Fibroblast of the aortic adventitia (primary cell): ENCODE measurements at places on chromosomes 1 and 21. TPM values are rescaled to one million over a fixed set of nuclear protein-coding genes. Genes with fewer than 3 reads are reported as not detected.

Gene TIAM1
- total RNA-seq: 7.8 and 15.1 TPM in 2 replicates

Gene C1orf141
- 0.65 TPM in 1 of 2 replicates, not detected in the other for total RNA-seq

Gene AGT
- 1.1 and 8.4 TPM in 2 replicates for total RNA-seq

Gene NHLH1
- not detected in 2 replicates for total RNA-seq

Gene PTBP2
- total RNA-seq: 41.7 and 58.9 TPM in 2 replicates

Gene CYP4X1
- 2.1 and 3.3 TPM in 2 replicates for total RNA-seq

Gene ECM1
- total RNA-seq: 8.0 and 45.2 TPM in 2 replicates

Gene FAM167B
- 1.4 and 2.1 TPM in 2 replicates for total RNA-seq

Gene TLR5
- total RNA-seq: 0.36 TPM in 1 of 2 replicates, not detected in the other

Gene GJC2
- 2.0 and 2.6 TPM in 2 replicates for total RNA-seq

Gene LRRC47
- 22.9 and 37.8 TPM in 2 replicates for total RNA-seq

Gene DIO1
- total RNA-seq: not detected in 2 replicates

Gene PLA2G2F
- not detected in 2 replicates for total RNA-seq

Gene RNPEP
- 49.3 and 189 TPM in 2 replicates for total RNA-seq

Gene S100A3
- 4.3 TPM in 1 of 2 replicates, not detected in the other for total RNA-seq

Gene MIB2
- total RNA-seq: 37.7 and 62.1 TPM in 2 replicates

Gene AMPD1
- not detected in 2 replicates for total RNA-seq

Gene GJA4
- total RNA-seq: not detected in 2 replicates

Gene IL19
- total RNA-seq: 0.41 TPM in 1 of 2 replicates, not detected in the other

Gene CGN
- 0.09 and 1.1 TPM in 2 replicates for total RNA-seq

Gene AKR7A3
- total RNA-seq: 0.36 TPM in 1 of 2 replicates, not detected in the other

Gene SPRR2B
- not detected in 2 replicates for total RNA-seq

Gene GCLM
- total RNA-seq: 13.2 and 35.2 TPM in 2 replicates

Gene LCE3D
- total RNA-seq: not detected in 2 replicates

Gene CACHD1
- total RNA-seq: 7.3 and 11.6 TPM in 2 replicates

Gene IFNGR2
- 10.6 and 64.2 TPM in 2 replicates for total RNA-seq

Gene PRAMEF27
- not detected in 2 replicates for total RNA-seq

Gene GPR153
- total RNA-seq: 9.9 and 10.9 TPM in 2 replicates

Gene NUAK2
- 0.74 and 2.9 TPM in 2 replicates for total RNA-seq

Gene PIK3C2B
- total RNA-seq: 4.5 and 8.2 TPM in 2 replicates

Gene HOOK1
- under 0.01 TPM in 1 of 2 replicates, not detected in the other for total RNA-seq

Gene CENPL
- 6.5 and 27.5 TPM in 2 replicates for total RNA-seq

Gene DSCAM
- total RNA-seq: not detected in 2 replicates

Gene CDC73
- total RNA-seq: 33.4 and 174 TPM in 2 replicates

Gene ELF3
- 0.09 TPM in 1 of 2 replicates, not detected in the other for total RNA-seq

Gene ZFYVE9
- 28.8 and 38.8 TPM in 2 replicates for total RNA-seq

Gene LAX1
- 0.74 TPM in 1 of 2 replicates, not detected in the other for total RNA-seq

Gene COL6A1
- 1,082 and 1,517 TPM in 2 replicates for total RNA-seq

Gene BARHL2
- total RNA-seq: not detected in 2 replicates

Gene MYOM3
- under 0.01 TPM in 1 of 2 replicates, not detected in the other for total RNA-seq

Gene LIN28A
- total RNA-seq: not detected in 2 replicates

Gene S1PR1
- total RNA-seq: 2.8 and 5.5 TPM in 2 replicates

Gene HEYL
- total RNA-seq: not detected in 2 replicates

Gene RBBP4
- total RNA-seq: 67.7 and 109 TPM in 2 replicates

Gene EXTL1
- total RNA-seq: 0.18 and 0.74 TPM in 2 replicates

Gene DDX59
- 20.3 and 26.4 TPM in 2 replicates for total RNA-seq

Gene KRTAP11-1
- not detected in 2 replicates for total RNA-seq

Gene RBP7
- not detected in 2 replicates for total RNA-seq

Gene KRTAP19-4
- not detected in 2 replicates for total RNA-seq

Gene BRINP2
- 0.08 TPM in 1 of 2 replicates, not detected in the other for total RNA-seq

Gene CAMK1G
- total RNA-seq: 0.90 and 1.1 TPM in 2 replicates

Gene OR6K3
- total RNA-seq: not detected in 2 replicates

Gene DENND4B
- 14.9 and 23.2 TPM in 2 replicates for total RNA-seq

Gene U2AF1
- 18.5 and 18.7 TPM in 2 replicates for total RNA-seq

Gene PDE4DIP
- total RNA-seq: 149 and 228 TPM in 2 replicates

Gene LEMD1
- total RNA-seq: 0.36 TPM in 1 of 2 replicates, not detected in the other

Gene CFHR1
- total RNA-seq: 1.1 TPM in 1 of 2 replicates, not detected in the other

Gene ASH1L
- total RNA-seq: 44.8 and 59.9 TPM in 2 replicates

Gene OR2L2
- total RNA-seq: not detected in 2 replicates

Gene L1TD1
- under 0.01 and 1.5 TPM in 2 replicates for total RNA-seq
